ENCODE measurements at places on chromosomes 7 and 10.

DNA sequence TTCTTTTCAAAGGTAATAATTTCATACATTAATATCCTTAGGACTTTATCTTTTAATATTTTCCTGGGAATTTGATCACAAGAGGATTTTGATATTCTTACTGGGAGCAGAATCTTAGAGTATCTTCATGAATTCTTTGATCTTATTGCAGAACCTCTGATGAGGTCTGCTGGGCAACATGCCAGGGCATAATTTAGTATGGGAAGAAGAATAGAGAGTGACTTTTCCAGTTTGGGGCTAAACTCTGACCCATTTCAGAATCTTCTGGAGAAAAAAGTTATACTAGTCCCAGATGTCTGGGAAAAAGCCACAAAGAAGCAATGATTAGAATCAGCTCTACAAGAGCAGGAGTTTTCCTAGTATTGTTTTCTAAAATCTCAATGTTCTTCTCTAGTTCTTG lies 28.0 kb upstream of the RSU1 start:
- no peak for DNase-seq

GRCh38 chr10:8962249-8962648 lies 907.8 kb downstream of the GATA3 start:
- DNase-seq, result no peak

DNA sequence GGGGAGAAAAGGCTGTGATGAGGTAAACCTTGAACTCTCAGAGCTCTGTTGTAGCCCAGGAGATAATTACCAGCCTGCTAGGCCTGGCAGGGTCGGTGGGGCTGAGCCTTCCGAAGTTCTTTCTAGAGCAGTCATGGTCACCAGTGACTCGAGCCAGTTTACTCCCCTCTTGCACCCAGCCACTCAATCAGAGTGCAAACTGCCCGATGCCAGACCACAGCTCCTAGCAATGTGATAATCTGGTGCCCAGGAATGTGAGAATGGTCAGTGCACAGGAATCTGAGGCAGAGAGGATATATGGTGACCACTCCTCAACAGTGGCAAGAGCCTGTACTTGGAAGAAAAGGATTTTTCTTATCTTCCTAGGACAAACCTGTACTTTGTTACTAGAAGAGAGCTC lies 46.4 kb upstream of the KMT2E start:
- DNase-seq, result no peak

- DNase-seq, result no peak
These were observed 31.6 kb downstream of the CHRM2 start for GRCh38 chr7:136900005-136900404.

DNA sequence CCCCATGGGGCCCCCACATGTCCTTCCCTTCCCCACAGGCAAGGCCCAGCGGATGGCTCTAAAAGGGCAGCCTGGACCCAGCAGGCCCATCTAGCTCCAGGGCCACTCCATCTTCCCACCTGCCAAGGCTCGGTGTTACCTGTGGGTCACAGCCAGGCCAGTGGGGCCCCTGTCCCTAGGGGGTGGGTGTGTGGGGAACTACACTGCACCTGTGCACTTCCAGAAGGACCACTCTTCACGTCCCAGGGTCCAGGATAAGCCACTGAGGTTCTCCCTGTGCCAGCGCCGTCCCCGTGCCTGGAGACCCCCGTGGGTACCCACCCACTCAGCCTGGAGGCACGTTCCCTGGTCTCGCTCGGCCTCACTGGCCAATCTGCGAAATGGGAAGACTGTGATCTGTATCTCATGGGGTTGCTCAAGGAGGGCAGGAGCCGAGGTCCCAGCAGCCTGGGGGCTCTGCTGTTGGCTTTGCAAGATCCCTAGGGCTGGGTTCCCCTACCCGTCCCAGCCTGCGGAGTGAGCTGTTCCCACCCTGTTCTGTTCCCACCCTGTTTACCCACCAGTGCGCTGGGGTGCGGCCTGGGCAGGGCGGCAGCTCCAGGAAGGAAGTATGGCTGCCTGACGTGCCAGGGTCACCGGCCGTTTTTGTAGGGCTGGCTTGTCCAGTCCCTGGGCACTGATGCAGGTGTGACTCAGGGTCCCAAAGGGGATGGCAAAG lies 4.6 kb downstream of the PWWP2B start:
- DNase-seq, result no peak

DNA sequence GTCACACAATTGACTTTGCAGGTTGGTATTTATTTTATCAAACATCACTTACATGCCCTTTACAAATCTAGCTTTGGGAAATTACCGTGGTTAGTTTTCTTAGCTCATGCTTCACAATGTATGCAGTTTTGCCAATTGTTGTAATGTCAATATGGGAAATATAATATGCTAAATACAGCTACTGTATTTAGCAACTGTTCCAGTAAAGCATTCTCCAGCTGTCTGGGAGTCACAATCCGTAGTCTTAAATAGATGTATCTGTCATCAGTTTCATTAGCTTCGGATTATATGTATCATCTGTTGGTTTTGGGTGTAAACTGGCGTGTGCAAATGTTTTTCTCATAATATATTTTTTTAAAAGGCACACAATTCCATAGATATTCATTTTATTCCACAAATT lies 19.4 kb upstream of the AHR start:
- no peak for DNase-seq

DNA sequence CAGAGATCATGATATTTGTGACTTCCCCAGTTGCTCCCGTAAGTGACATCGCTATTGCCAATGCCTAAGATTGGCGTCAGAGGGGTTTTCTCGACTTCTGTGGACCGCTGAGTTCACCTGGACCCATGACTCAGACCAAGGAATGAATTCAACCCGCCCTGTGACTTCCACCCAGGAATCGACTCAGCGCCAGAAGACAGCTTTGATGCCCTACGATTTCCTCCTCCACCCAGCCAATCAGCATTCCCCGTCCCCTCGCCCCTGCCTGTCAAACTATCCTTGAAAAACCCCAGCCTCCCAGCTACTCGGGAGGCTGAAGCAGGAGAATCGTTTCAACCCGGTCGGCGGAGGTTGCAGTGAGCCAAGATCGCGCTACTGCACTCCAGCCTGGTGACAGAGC lies 58.3 kb downstream of the MICALL2 start:
- DNase-seq, result no peak

DNA sequence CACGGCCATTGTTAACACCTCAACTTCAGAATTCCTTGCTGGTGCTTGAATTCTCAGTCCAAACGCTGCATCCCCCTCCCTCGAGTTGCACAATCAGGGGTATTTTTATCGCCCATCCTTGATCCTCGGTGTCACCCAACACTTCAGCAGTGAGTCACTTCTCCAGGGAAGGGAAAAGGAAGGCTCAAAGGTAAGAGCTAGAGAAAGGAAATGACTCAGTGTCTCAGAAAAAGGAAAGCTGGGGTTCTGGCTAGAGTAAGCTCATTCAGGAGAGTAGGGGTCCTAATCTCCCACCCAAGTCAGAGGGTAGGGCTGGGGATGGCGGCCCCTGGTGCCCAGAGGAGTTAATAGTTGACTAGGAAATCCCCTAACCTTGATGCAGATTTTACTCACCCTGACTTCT lies 39.8 kb upstream of the TRIM8 start:
- DNase-seq, result no peak

DNA sequence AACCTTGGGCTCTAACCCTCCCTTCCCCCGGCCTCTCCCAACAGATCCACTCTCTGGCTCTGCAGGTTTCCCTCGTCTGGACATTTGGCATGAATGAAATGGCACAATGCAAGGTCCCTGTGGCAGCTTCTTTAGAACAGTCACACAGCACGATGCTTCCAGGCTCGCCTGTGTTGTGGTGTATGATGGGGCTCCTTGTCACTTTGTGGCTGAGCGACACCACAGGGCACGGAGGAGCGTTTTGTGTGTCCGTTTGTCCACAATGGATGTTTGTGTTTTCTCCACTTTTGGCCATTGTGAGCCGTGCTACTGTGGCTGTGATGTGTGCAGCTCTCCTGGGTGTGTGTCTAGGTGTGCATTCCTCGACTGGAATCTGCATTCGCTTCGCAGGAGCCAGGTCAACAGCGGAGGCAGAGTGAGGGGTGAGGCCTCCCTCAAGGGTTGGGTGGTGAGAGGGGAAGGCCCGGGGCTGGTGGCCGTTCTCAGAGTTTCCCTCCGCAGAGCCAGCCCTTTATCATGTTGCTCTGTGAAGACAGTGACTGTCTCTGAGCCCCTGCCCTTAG lies 22.3 kb upstream of the SHH start:
- DNase-seq, result no peak

GRCh38 chr7:45872116-45873034 lies 507 bp downstream of the CCDC201 start:
- DNase-seq, result no peak

DNA sequence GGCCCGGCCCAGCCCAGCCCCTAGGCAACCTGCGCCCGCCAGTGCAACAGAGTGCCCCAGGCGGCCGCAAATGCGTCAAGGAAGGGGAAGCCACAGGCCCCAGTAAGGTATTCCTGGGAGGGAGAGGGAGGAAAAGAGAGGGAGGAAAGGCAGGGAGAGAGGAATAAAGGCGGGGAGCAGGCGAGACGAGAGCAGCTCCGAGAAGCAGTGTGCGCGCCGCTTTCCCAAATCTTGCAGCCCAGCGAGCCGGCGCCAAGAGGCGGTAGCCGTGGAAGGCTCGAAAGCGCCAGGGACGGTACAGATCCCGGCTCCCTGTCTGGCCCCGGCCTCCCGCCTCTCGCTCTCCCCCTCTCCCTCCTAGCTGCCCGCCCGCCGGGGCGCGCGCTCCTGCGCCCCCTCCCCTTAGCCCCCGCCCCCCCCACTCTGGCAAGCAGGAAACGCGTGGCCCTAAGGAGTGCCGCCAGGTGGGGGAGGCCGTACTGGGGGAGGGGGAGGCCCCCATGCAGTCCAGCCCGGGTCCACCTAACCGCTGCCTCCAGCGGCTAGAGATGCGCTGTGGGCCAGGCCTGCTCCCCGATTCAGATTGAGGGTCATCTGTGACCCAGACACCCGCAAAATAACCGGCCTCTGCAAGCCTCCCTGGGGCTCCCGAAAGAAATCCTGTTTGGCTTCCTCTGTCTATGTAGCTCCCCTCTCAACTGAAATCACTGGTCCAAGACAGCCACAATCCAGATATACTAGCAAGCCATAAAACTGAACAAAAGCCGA lies 4.3 kb downstream of the HOXA10 start:
- DNase-seq, result peak; percentile 44

DNA sequence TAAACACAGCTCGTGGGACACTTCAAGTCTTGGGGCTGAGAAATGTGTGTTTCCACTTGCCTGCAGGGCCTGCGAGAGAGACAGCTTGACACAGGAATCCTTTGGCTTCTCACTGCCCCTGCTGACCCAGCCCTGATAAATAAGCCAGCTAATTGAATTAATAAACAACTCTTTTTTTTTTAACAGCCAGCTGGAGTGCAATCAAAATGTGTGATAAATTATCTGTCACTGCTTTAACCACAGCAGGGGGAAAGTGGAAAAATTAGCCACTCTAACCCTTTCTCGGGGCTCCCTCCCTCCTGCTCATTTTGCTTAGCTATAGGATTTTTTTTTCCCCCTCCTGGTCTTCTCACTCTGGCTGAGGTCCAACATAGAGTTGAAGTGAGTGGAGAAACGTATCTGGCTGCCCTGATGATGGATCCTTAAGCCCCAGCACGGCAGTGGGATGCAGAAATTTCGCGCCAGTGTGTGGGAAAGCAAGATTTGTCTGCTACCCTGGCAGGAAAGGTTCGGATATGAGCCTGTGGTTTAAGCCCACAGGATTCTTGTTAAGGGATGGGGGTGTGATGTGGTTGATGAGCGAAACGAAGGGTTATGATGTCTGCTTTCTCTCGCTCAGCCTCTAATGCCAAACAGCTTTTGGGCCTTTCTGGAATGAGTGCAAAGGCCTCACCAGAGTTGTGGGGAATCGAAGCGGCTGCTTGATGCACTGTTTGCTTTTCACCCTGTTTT lies 173.8 kb downstream of the TRIL start:
- DNase-seq, result no peak

DNA sequence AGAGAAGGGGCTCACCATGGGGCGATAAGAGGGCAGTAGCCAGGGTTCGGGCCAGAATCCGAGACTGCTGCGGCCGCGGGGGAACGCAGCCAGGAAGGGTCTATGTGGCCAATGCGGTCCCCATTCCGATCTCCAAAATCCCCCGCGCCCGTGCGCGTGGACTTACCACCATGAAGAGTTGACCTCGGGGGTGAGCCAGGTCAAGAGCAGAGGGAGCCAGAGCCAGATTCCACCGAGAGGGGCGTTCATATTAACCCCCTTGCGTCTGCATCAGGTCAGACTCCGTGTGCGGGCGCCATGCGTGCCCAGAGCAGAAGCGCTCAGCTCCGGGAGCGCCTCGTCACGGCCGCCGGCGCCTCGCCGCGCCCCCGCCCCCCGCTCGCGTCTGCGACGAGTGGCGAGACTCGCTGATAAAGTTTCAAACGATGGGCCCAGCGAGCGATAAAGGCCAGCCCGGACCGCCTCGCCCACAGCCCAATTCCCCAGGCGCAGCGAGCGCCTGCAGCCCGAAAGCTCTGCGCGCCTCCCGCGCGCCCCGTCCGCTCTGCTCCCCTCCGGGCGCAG lies at the start of gene WNT2:
Gene WNT2, minus strand, starts transcription at position 318 of the 564 bp plus-strand sequence. Its CDS starts 69 bp downstream, at position 249.
- DNase-seq, result no peak

- no peak for DNase-seq
These were observed 595.0 kb downstream of the ARL4A start for GRCh38 chr7:13282377-13282980.

GRCh38 chr7:80981405-80981804 lies 62.6 kb upstream of the SEMA3C start:
- DNase-seq, result no peak

- DNase-seq, result no peak
These were observed 38.5 kb downstream of the POR start for GRCh38 chr7:75953431-75953830.

DNA sequence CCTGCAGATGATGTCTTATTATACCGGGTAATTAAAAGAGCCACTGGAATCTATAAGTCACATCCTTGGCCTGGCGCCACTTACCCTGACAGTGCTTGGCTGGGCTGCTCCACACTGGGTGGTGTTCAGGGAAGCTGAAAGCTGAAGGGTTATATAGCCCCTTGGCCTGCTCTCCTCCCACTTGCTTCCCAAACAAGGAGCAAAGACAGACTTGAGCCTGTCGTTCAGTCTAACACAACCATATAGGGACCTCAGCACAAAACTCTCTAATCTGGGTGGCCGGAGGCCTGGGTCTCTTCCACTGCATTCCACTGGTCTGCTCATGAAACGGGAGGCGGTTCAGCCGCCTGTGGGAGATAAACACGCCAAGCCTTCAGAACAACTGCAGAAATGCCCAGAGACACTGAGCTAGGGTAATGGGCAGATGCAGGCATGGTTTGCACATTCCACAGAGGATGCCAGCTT lies at the start of gene ACTA2:
Gene ACTA2, minus strand, starts transcription at position 127 of the 465 bp plus-strand sequence. CDS start 3,843 bp downstream, outside the sequence.
- DNase-seq, result no peak

GRCh38 chr7:67825356-67825755 lies 828.7 kb downstream of the TYW1 start:
- no peak for DNase-seq

Measured in natural killer cell treated with Interleukin-12 subunit alpha and Interleukin-12 subunit beta and Interleukin-15 and Interleukin-18, amount 100 ng/mL, for 72 hours (primary cell).